Activated CD4-positive, alpha-beta T cell treated with anti-CD3 and anti-CD28 coated beads, Interleukin-2, amount 50 U/mL, for 4 hours (primary cell): ENCODE measurements at places on chromosomes 1 and 21.

DNA sequence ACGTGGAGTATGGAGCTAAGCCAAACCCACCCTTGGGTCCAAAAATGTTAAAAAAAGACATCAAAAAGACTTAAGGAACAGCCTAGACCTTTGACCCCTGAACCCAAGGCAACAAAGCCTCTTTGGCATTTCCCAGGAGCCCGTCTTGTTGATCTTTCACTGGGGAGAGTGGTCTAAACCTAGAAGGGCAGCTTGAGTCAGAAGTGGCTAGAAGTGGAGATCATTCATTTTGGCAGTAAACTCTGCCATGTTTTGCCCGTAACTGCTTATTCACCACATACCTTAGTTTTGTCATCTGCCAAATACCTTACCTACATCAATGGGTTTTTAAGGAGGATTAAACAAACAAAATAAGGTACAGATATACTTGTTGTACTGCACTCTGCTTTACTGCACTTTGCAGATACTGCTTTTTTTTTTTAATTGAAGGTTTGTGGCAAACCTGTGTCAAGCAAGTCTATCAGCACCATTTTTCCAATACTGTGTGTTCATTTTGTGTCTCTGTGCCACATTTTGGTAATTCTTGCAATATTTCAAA, 1.7 kb upstream of the CTSE start:
- DNase-seq = no peak

- DNase-seq = no peak
Measured at GRCh38 chr1:240173836-240174235, 82.2 kb downstream of the FMN2 start.

DNA sequence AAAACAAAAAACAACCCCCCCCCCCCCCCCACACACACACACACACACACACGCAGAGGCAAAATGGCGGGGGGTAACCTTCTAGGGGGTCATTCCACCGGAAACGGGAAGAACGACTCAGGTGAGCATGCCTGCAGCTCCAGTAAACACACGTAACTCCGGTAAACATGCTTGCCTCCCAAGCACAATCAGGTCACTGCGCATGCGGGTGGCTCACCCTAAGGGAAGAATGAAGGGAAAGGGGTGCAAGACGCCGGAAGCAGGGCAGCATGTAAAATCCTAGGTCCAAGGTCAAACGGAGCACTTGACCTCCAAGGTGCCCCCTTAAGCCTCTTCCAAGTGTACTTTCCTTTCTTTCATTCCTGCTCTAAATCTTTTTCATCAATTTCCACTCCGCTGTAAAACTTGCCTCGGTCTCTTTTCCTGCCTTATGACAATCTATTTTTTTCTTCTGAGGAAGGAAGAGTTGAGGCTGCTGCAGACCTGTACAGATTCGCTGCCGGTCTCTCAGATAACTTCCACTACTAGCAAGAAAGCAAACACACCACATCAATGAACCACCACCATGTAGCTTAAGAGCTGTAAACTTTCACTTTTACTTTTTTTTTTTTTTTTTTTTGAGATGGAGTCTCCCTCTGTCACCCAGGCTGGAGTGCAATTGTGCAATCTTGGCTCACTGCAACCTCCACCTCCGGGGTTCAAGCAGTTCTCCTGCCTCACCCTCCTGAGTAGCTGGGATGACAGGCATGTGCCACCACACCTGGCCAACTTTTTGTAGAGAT, 21.0 kb upstream of the CBR3 start:
- peak; percentile 34 for DNase-seq

DNA sequence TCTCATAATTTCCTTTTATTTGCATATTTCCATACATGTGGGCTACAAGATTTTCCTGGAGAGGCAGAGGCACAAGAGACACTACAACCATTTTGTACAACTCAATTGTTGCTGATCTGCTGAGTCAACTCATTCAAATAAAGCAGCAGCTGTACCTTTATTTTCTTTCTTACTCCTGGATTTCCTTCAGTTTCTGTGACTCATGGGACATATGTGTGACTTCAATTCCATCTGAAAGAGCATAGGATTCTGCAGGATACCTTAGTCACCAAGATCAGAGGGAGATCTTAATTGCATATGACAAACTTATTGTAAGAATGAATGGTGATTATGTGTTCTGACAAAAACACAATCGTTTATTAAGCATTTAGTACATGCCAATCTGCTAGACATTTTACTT, 2219.4 kb downstream of the NCAM2 start:
- DNase-seq = no peak

GRCh38 chr1:201266774-201267173, 16.5 kb upstream of the PKP1 start:
- no peak for DNase-seq

DNA sequence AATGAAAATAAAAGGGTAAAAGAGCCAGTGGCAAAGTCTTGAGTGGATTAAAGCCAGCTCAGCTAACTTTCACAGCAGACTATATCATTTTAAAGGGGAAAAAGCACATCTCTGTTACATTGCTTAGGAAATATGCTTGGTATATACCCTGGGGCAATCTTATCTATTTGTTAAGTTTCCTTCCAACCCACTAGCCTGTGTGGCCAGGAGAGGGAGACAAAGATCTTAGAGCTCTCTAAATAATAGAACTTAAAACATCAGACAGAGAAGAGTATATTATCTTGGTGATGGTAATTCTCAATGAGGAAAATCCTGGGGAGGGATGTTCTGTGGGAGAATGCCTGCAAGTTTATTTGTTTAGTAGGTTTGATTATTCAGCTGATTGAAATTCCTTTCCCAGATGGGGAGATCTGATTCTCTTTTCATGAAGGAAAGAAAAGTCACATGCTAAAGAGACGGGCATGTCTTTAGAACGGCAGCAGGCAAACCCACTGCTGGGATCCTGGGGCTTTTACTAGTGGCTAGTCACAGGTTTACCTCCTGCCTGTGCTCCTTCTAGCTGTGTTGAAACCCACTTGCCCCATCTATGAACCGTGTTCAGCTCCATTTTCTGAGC, 3.6 kb downstream of the KCNE2 start:
- DNase-seq = peak; percentile 40

- no peak for DNase-seq
Measured at GRCh38 chr1:93827128-93827527, 51.9 kb downstream of the DNTTIP2 start.

DNA sequence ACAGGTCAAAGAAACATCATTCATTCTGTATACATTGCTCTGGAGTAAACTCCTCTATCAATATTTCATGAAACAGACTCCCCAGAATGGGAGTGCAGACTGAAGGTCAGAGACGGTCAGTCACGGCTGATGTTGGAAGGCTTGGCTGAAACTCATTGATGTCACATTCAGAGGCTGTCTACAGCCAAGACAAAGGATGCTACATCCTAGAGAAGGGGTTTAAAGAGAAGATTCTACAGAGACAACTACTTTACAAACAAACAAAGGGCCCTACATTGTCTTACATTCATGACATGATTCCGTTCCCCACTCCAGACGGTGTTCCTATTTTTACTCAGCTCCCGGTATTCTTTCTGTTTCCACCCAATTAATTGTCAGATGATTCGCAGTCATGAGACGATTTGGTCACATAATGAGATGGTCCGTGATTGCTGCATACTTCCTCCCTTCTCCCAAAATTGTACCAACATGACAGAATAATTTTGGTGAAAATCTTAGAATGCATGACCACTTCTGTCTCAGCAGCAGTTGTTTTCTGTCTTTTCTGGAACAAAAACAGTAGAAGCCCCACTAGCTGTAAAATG, 73.8 kb upstream of the VAV3 start:
- DNase-seq = no peak

DNA sequence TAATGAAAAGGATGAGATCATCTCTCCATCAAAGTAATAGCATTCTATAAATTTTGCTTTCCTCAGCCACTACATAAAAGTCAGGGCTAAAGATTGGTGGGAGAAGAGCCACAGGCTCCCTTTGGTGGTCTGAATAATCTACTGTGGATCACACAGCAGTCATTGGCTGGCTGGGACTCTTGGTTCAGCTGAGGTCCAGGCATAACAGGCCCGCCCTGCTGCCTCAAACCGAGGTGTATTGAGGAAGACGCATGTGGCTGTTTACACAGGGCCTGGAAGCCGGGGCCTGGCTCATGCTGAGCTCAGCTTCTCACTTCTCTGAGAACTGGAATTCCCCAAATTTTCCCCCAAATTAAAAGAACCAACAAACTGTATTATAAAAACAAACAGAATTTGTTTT, 139.2 kb downstream of the PTPRC start:
- no peak for DNase-seq

- no peak for DNase-seq
Measured at GRCh38 chr1:81998165-81998564, 197.4 kb downstream of the ADGRL2 start.

GRCh38 chr1:108893141-108893530, 16.4 kb downstream of the GPSM2 start:
- no peak for DNase-seq

GRCh38 chr1:55580845-55581332, 365.7 kb upstream of the USP24 start:
- DNase-seq = no peak

- DNase-seq = peak; percentile 17
Measured at GRCh38 chr1:40783001-40783905, at the start of gene KCNQ4. KCNQ4 (plus strand) TSS chr1:40783787; CDS start chr1:40784094, 307 bp downstream.

- no peak for DNase-seq
Measured at GRCh38 chr1:28966617-28967016, 52.2 kb downstream of the EPB41 start.
